ENCODE measurements at places on chromosomes 7 and 10. TPM values are rescaled to one million over a fixed set of nuclear protein-coding genes. Genes with fewer than 3 reads are reported as not detected.

DNA sequence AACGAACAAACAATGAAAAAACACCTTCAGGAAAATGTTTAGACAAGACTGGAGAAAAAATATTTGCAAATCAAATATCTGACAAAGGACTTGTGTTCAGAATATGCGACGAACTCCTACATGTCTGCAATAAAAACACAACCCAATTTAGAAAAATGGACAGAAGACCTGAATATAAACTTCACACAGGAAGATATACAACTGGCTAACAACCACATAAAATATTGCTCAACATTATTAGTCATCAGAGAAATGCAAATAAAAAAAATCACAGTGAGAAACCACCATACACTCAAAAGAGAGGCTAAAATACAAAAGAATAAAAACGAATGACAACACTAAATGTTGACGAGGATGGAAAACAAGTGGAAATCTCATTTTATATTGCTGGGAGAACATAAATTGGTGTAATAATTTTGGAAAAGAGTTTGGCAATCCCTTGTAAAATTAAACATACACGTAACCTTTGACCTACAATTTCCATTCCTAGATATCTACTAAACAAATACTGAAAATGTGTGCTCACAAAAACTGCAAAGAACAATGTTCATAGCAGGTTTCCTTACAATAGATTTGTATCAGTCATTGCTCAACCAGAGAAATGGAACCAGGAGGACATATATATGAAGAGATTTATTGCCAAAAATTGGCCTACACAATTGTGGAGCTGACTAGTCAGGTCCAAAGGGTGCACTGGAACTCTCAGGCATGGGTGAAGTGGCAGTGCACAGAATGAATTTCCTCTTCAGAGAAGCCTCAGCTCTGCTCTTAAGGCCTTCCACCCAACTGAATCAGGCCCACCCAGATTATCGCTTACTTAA, 82.9 kb upstream of the OGDHL start:
- DNase-seq, result no peak

- DNase-seq, result no peak
These were observed 91.1 kb upstream of the CACNA2D1 start for GRCh38 chr7:82534684-82535083.

DNA sequence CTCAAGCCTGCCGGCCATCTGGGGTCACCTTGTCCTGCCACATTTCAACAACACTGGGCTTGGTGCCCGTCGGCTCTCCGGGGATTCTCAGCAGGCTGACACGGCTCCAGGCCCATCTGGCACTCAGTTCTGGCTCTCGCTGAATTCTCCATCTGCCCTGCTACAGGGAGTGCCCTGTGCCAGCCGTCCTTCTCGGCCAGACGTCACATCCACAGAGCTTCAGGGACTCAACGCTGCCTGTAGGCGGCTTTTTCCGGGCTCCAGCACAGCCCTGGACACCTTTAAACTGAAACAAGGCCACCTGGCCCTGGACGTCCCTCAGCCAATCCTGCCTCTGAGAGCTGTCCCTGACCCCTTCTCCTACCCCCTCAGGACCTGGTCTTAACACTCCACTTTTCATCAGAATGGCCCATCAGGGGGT, 43.0 kb downstream of the TMEM130 start:
- no peak for DNase-seq

DNA sequence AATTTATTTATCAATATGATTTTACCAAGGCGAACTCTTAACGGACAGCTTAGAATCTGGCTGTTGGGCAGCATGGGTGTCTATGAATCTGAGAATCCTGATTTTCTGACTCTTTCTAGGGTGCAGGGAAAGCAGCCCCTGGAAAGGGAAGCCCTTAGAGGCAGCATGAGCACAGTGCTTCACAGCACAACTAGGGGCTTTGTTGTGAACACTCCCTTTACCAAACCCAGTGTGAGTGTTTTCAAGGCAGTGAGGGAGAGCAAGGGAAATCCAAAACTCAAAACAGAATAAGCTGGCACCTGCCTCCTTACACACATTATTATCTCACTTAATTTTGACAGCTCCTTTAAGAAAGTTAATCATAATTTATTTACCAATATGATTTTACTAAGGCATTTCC, 116.3 kb upstream of the CSTF2T start:
- DNase-seq, result no peak

DNA sequence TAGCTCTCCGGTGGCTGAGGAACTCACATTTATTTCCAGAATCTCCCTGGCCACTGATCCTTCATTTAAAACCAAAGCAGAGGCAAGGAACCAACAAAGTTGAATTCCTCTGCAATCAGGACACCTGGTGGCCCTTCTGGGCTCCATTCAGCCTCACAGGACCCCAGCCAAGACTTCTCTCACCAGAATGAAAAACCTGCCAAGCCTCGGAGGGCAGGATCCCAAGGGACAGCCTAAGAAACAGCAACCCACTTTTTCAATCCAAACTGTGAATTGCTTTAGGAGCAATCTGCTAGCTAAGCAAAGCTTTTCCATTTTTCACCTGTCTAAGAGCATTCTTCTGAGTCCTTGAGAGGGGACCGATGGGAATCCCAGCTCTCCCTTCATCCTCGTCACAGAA, 34.6 kb downstream of the OAT start:
- DNase-seq, result no peak

DNA sequence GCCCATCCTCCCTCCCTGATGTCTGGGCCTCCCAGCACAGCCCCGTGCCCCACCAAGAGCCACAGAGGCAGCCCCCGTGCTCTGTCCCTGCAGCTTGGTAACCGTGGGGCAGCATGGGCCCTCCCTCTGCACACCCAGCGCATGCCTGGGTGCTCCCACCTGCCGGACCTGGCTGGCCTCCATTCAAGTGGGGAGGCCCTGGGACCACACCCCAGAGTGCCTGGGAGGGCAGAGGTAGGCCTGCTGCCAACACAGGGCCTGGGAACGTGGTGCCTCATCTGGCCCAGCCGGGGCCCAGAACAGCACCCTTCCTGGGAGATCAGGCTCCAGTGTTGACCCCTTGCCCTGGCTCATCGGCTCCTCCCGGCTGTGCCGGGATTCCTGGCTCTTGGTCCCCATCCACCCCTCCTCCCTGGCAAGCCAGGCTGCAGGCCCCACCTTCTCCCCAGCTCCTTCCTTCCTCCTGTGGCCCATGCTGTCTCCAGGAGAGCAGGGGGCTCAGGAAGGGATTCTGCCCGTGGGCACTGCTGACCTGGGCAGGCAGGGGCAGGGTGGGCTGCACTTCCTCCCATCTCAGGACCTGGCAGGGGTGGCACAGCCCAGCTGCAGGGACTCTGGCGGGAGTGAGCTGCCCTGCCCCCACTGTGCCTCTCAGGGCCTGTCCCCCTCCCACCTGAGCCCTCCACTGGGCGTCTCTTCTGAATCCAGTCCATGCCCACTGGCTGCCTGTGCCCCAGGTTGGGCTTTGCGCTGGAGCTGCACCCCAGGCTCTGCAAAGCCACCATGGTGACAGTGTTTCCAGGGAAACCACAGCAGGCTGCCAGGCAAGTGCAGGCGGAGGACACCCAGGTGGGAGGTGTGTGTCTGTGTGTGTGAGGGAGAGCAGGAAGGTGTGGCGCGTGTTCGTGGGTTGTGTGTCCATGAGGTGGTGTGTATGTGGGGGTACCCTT, 32.6 kb downstream of the PWWP2B start:
- DNase-seq, result peak; percentile 77

Gene CDC14C
- polyA plus RNA-seq, result 0.10 TPM

Gene JCAD
- 74.1 TPM for polyA plus RNA-seq

Gene GRID2IP
- 0.93 TPM for polyA plus RNA-seq
